ENCODE measurements at places on chromosomes 6 and 20.

DNA sequence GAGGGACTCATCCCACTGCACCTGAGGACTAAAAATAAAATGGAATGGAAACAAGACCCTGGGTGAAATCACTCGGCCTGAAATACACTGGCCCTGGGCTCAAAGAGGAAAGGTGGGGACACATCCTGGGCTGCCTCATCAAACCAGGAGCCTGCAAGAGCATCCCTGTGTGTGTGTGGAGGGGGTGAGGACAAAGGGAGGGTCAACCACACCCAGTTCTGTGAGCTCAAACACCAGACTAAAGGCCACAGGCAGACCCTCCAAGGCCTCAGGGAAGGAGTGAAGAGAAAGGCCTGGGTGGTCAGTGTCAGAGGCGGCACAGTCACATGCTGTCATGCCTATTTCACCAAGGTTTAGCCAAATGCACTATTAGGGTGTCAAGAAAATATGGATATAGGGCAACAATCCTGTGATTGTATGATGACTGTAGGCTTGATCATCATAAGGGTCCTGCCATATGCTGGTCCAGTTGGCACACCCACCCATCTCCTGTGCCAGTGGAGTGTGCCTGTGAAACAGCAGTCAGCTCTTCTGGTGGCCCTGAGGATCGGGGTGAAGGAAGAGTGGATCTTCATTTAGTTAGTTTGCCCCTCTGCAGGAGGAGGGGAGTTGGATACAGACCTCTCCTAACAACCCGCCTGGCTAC, 28.9 kb downstream of the SRSF3 start:
- no peak for DNase-seq

- DNase-seq, result no peak
Observed at GRCh38 chr6:166592821-166593220, 6.3 kb upstream of the RAMACL start.

- no peak for DNase-seq
Observed at GRCh38 chr6:10771371-10771894, 23.8 kb downstream of the TMEM14B start.

DNA sequence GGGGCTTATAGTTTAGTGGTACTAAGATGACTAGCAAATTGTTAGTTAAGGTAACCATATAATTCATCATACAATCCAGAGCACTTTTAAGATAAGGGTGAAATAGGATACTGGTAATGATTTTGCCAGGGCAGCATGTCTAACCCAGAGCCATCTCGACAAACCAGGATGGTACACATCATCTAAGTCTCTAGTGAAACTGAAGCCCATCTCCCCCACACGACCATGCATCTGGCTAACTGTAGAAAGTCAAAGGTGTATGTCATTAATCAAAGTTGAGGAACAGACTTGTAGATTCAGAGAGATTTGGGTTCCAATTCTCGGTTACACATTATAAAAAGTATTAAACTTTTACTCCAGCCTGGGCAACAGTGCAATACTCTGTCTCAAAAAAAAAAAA, 78.3 kb downstream of the PRKN start:
- DNase-seq, result no peak

- peak; percentile 29 for DNase-seq
Observed at GRCh38 chr20:1122388-1123315, 4.2 kb downstream of the PSMF1 start.

DNA sequence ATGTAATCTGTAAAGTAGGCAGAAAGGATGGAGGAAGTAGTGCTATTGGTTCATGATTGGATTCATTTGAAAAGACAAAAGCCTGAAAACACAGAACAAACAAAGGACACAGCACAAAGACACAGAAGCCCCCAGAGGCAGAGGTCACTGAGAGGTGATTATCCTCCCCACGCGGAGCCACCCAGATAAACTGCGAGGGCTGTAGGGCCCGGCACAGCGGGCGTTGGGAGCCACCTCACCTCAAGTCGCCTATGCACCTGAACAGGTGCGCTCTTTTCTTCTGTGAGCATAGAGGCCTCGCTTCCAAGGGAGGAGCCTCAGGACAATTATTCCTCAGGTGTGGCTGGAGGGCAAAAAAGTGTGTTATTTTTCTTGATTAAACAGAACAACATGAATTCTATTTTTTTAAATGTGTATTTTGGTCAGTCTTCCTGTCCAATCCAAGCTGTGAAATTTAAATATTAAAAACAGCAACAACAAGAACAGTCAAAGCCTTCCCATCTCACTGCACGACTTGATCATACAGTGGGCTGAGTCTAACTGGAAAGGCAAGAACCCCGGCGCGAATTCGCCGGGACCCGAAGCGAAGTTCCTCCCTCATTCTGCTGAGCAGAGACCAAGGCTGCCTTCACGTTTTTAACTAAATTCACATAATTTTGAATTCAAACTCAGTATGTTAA, 205.3 kb downstream of the THBS2 start:
- DNase-seq, result no peak

DNA sequence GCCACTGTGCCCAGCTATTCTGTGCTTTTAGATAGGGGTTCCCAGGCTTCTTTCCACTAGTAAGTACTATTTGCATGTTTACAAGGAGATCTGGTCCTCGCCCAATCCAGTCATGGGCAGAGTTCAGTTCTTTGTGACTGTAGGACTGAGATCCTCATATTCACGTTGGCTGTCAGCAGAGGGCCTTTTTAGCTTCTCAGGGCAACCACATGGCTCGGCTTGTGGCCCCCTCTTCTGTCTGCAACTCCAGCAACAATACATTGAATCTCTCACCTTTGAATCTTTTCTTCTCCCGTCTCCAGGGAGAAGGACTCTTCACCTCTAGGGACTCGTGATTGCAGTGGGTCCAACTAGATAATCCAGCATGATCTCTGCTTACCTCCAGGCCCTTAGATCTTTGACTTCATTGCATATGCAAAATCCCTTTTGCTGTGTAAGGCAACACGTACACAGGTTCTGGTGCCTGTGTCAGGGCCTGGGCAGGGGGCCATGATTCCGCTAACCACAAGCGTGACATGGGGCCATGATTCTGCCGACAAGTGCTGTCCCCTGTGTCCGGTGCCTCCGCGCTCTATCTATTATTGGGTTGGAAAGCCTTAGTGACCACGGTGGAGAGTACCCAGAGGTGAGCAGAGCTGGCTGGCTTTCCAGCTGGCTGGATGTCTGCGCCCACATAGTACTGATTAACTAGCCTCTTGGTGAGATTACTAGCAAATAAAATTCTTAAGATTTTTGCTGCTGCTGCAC, 5.1 kb downstream of the CCR6 start:
- no peak for DNase-seq

- DNase-seq, result no peak
Observed at GRCh38 chr20:32891926-32892660, 33.4 kb downstream of the EFCAB8 start.

DNA sequence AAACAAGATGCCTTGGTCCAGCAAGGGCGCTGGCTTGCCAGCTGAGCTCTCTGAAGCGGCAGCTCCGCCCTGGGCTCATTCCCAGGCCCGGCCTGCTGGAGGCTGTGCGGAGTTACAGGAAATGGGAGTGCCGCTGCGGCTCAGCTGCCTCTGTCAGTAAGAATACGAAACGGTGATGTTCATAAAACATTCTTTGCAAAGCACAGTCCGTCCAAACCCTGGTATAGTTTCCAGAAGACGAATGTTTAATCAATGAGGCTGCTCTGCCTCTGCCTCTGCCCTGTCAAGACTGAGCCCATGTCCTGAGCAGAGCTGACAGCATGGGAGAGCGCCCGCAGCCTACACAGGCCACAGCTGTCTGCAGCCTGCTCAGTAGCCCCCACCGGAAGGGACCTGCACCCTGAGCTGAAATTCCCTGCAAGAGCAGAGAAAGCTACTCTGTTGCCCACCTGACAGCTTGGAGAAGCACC, 153.3 kb upstream of the SNX9 start:
- DNase-seq, result peak; percentile 78

GRCh38 chr20:41403604-41404003, 37.0 kb upstream of the EMILIN3 start:
- DNase-seq, result no peak

DNA sequence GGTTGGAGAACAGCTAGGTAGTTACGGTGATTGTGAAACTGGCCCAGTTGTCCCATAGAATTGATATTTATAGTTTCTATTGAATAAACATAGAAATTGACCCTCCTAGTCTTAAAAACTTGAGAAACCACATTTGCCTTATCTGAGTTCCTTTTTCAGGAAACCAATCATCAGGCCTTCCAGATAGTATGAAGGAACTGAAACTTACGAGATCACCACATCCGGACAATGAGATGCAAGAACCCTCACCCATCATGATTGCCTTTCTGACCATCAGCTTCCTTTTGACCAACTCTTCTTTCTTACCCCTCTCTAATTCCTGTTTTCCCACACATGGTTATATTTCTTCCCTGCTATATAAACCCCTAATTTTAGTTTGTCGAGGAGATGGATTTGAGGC, 21.8 kb downstream of the SLC35F1 start:
- no peak for DNase-seq

GRCh38 chr6:42007286-42008137, 42.8 kb upstream of the TAF8 start:
- no peak for DNase-seq

GRCh38 chr6:131331151-131331550, 195.9 kb downstream of the AKAP7 start:
- no peak for DNase-seq

DNA sequence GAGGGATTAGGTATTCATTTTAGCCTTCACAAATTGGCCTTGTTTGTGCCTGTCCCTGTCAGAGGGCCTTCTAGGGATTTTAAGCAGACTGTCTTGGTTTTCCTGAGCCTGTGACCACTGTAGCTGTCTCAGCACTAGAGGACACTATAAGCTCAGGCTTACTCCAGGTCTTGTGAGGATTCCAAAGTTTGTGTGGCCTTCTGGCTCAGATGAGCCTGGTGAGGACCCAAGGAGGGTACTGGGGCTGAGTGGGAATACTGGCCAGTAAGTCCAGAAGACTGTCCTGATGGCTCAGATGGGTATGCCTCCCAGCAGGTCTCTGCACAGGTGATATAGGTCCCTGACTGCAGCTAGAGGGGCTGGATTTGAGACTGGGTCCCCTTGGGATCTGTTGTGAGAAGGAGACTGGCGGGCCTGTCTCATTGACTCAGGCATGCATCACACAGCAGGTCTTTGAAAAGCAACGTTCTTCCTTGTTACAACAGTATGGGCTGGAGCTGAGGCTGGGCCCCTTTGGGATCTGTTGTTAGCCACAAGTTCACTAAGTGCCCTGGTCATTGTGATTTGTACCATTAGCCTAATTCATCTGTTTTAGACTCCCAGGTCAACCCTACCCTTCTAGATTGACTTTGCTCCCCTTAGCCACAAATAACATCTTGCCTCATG, 26.3 kb upstream of the TFB1M start:
- no peak for DNase-seq

DNA sequence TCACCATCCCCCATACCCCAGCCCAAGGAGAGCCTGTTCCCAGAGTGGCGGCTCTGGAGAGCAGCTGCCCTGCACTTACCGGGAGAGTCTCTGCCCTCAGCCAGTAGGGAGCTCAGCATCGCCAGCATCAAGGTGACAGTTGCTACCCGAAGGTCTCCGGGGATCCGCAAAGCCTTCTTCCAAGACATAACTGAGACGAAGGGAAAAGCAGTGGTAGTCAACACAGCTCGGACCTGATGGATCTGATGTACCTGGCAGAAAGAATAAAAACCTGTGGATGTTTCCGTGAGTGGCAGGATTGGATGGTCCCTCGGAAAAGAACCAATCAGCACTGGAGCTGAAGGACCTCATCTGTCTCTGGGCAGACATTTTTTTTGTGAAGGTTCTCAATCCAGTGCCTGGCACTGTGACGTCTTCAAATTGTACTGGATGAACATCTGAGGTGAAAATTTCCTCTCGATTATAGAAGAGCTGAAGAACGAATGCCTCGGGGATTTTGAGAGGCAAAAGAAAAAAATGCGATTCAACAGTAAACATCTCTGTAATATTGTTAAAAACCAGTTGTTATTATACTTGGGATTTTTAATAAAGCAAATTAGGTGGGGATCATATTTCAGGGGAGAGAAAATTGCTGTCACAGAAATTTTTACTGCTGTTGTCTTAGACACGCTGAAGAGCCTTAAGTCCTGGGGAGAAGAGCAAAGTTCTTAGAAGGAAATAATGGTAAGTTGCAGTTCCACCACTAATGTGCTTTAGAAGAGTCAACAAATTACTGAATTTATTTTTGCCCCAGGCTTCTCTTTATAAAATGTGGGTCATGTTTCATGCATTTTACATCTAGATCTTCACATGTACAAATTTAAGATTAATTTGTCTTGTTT, at the start of gene HLA-DQB1:
TSS of gene HLA-DQB1 (minus strand) at position 238 of the 881 bp plus-strand sequence. CDS start at position 188, 50 bp downstream.
- peak; percentile 21 for DNase-seq

DNA sequence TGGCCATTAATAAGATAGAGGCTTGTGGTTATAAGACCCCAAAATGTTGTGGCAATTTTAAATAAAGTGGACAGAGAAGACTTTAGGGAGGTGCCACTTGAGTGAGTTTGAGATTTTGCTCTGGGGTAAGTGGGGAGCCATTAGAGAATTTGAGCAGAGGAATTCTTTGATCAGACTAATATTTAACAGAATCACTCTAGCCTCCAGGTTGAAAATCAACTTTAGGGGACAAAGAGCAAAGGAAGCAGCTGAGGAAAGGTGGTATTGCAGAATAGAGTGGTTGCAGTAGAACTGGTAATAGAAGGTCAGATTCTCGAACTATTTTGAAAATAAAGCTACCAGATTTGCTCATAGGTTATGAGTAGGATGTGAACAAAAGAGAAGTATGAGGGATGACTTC, 50.7 kb upstream of the RNF146 start:
- DNase-seq, result no peak

- no peak for DNase-seq
Observed at GRCh38 chr6:31107052-31107451, 5.3 kb downstream of the C6orf15 start.
